ENCODE measurements at places on chromosomes 1 and 21.

- DNase-seq, result no peak
These were observed 21.6 kb downstream of the C2CD2 start for GRCh38 chr21:41932191-41932575.

- DNase-seq, result peak; percentile 82
These were observed 8.7 kb downstream of the PLEKHA6 start for GRCh38 chr1:204350857-204351573.

DNA sequence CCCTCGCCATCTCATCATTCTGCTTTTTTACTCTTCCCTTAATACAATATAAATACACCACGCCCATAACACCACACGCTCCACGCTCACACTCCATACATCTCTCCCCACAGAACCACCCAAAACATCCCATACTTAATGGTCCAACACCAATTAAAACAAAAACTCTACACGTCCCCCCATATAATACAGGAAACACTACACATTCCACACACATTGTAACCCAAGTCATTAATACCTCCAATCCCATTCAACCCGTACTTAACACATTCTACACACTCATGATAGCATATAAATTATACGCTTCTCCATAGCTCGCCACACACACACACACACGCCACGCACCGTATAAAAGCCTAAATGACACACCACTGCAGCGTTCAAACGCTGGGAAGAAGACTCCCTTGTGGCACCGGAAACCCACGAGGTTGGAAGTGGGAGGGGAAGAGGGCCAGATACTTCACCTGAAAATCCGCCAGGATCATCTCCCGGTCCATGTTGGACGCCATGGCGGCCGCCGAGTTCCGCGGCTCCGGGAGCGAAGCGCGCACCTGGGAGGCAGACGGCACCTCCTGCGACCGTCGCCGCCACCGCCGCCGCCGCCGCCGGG lies 659 bp downstream of the FAF1 start:
- no peak for DNase-seq

DNA sequence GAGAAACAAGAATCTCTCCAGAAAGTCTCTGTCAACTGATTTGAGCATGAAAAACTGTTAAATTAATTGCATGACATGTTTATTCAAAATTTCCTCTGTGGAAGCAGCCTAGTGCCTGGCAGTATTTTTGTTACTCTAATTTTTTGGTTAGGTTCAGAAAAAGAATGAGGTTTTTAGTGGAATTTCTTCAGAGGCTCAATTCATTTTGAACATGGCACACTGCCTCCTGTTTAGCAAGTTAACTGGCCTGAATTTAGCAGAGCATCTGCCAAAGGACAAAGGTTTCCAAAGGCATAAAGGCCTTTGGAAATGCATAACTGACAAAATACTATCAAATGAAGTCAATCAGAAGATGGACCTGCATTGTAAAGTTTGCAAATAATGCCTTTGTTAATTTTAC lies 1326.5 kb downstream of the PLA2G4A start:
- peak; percentile 28 for DNase-seq

DNA sequence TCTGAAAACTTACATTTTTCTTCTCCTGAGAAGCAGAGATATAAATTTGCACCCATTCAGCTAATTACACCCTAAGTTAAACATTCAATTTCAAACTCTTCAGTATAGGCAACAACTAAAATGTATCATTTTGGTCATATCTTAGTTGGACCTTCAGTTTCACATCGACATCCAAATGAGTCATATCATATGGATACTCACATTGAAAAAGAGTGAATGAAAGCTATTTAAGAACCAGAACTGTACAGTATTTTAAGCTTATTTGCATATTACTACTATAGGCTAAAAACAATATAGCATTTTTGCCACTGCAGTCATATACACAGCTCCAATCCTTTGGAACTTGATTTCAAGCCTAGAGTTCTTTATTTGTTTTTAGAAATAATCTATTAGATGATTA lies 33.6 kb downstream of the USP25 start:
- no peak for DNase-seq

DNA sequence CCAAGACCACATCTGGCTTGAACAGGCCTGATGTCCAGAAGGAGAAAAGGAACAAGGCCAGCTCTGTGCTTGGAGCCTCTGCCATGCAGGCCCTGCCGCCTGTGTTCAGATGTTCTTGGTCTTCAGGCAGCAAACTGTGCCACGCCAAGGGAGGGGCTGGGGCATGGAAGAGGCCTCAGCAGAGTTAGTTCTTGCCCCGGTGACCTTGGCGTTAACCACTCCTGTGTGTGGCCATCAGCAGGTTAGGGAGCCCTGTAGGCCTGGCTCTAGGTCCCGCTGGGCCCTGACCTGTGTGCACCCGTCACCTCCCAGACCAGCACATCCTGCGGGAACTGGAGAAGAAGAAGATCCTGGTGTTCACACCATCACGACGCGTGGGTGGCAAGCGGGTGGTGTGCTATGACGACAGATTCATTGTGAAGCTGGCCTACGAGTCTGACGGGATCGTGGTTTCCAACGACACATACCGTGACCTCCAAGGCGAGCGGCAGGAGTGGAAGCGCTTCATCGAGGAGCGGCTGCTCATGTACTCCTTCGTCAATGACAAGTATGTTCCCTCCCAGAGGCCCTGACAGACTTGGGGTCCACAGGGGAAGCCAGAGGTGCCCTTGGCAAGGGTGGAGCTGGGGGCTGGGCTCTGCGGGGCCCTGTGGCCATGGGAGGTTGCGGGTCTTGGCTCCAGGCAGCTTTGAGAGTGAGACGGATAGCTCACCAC lies 7.1 kb downstream of the ZC3H12A start:
- no peak for DNase-seq

DNA sequence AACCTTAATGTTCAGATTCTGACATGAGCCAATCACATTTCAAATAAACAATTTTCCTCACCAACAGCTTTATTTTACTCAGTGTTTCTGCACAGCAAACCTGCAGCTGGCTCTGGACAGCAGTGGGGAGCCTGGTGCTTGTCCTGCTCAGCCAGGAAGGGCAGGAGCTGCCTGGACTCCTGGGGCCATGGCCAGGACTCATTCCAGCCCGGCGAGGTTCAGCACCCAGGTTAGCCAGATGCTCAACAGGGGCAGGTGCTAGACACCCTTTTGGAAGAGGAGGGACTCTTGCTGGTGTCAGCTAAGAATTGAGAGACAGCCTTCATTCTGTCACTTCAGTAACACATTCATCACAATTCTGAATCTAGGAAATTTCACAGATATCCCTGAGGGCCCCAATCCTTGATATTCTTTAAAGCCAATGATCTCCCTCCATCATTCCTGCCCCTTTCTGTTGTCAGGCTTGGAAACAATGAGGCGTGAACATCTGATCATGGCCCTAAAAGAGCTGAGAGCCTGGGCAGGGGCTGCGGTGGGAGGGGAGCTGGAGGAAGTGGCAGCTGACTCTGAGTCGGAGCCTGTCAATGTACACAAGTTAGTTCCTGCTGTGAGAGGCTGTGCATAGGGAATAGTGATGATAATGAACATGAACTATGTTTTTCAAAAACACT lies 251.3 kb downstream of the SDCCAG8 start:
- no peak for DNase-seq

GRCh38 chr1:23848673-23849616 lies 19.1 kb downstream of the FUCA1 start:
- no peak for DNase-seq

DNA sequence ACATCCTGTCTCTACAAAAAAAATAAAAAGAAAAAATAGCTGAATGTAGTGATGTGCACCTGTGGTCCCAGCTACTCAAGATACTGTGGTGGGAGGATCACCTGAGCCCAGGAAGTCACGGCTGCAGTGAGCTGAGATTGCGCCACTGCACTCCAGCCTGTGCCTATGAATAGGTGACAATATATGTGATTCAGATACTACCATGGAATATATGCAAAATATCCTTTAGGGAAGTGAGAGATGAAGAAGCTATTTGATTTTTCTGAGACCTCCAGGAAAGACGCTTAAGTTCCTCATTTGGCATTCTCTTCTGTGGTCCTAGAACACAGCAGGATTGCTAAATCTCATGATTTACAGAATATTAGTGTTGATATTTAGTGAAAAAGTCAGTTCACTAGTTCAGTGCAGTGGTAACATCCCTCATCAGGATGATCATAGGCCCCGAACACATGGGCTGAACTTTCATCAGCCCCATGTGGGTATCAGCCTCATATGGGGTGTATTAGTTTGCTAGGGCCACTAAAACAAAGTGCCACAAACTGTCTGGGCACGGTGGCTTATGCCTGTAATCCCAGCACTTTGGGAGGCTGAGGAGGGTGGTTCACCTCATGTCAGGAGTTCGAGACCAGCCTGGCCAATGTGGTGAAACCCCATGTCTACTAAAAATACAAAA lies 6.0 kb upstream of the VASH2 start:
- no peak for DNase-seq

DNA sequence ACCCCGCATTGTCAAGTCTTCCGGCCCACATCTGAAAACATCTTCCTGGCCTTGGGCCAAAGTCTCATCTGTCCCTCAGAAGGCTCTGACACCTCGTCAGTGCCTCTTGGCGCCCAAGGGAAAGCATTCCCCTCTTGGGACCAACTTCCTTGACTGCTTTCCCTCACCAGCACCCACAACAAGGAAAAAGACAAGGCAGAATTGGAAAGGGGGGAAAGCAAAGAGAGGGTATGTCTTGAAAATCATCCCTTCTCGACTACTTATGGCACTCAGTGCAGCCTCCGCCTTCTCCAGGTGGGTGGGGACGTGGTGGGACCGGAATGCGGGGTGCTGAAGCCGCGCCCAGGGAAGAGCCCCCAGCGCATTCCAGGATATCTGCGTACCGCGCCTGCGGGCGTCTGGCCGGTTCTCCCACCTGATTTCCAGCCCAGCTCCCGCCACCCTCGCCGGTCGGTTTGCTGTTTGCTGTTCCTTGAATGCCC lies 554 bp upstream of the SLC39A1 start:
- no peak for DNase-seq
